ENCODE measurements at places on chromosomes 4 and X. TPM values are rescaled to one million over a fixed set of nuclear protein-coding genes. Genes with fewer than 3 reads are reported as not detected.

DNA sequence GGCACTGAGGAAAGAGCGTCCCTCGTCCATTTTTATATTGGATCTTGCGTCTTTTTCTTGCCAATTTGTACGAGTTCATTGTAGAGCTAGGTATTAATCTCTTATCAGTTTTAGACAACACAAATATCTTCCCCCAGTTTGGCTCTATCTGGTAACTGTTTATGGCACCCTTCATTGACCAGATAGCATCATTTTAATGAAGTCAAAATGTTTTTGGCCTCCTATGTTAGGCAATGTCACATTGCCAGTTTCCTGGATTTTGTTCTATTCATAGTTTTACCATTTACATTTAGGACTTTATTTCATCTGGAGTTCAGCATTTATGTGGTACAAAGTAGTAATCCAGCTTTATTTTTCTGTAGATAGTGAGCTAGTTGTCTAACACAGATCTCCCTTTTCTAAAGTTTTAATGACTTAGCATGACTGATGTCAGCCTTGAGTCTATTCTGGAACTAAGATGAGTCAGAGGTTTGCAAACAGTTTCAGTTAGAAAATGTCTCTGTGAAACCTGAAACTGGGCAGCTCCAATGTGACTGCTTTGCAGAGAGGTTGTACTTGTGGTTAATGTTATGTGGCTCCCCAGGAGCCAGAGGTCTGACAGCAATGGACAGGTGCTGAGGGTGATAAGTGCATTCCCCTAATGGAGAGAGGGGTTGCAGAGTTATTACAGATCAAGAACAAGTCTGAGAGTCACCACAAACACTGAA is 5.3 kb upstream of the STBD1 start:
- DNase-seq, result peak; percentile 88

Gene NAT8L
- 2.0 TPM for total RNA-seq

GRCh38 chr4:107994894-107995293 is 5.2 kb downstream of the HADH start:
- no peak for DNase-seq

Gene MECP2
- total RNA-seq, result 40.8 TPM

- DNase-seq, result no peak
Measured at GRCh38 chr4:116223040-116223732, 862.2 kb downstream of the TRAM1L1 start.

Gene PCDH10
- 0.23 TPM for total RNA-seq

DNA sequence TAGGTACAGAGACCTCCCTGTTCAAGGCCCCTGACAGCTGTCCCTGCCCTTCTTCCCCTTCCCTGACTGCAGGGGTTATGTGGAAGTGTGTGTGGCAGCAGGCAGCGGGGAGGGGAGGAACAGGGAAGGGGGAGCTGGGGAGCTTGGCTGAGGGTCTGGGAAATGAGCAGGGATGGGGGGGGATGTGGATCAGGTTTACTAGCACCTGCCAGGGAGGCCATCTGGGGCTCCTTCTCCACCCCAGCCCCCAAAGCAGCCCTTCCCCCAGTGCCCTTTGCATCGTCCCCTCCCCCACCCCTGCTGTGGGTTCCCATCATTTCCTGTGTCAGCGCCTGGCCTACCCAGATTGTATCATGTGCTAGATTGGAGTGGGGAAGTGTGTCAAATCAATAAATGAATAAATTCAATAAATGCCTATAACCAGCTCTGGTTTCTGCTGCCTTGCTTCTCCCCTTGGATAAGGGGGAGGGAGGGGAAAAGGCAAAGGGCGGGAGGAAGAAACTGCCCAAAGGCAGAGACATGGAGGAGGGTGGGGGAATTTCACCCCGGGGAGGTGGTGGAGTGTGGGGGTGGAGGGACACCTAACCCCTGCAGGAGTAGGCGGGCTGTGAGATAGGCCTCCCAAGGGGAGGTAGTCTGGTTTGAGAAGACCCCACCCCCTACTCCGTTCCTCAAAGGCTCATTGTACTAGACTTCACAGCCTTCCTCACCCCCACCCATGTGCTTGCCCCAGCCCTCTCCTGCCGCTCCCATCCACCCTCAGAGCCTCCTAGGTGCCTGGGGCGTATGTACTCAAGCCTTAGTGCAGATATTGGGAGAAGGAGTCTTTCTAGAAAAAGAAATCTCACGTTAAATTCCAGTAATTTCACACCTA is 3.2 kb downstream of the CXorf65 start:
- no peak for DNase-seq

Gene VCX3A
- total RNA-seq, result not detected

DNA sequence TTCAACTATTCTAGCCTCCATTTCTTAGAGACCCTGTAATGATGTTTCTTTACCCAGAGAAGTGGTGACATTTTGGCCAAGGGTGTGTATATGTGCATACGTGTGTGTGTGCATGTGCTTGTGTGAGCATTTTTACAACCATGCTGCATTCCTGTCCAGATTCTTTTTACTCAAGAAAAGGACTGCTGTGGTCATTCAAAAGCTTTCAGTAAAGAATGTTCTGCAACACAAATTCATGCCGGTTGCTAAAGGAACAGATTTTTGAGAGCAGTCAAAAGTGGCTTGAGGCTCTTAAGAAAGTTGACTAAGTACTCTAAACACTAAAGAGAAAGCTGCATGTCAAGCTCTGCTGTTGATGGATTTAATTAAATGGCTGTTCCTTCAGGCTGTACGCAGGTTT is 65.0 kb upstream of the FMR1 start:
- no peak for DNase-seq

DNA sequence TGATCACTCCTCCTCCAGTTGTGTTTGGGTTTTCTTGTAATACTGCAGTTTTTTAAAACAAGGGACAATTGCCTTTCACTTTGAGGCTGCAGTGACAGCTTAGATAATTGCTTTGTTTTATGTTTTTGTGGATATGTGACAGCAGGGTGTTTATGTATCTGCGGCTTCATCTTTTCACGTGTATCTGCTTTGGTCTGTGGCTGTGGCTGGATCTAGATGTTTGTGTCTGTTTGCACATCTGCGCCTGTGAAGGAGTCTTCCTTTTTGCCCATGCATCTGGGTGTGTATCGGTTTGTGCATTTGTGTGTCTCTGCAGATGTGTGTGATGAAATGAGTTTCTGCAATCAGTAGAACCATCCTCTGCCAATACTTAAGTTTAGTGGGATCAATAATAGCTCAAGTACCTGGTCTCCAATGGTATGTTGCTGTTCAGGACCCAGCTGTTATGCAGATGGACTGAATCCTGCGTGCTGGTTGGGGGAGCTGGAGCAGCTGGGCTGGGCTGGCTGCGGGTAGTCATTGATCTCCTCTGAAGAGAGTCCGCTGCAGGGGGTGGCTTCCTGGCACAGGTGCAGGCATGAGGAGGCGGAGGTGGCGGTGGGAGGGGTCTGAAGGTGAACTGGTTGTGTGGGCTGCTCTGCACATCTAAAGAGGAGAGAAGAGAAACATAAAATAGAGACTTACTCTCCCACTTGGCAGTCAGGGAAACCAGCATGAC is 390.3 kb downstream of the SH2D1A start:
- DNase-seq, result no peak

GRCh38 chrX:29858714-29859113 is 356.6 kb upstream of the MAGEB2 start:
- peak; percentile 8 for DNase-seq

GRCh38 chr4:10750714-10751113 is 66.1 kb upstream of the CLNK start:
- no peak for DNase-seq

Gene L1CAM
- total RNA-seq, result 11.2 TPM

DNA sequence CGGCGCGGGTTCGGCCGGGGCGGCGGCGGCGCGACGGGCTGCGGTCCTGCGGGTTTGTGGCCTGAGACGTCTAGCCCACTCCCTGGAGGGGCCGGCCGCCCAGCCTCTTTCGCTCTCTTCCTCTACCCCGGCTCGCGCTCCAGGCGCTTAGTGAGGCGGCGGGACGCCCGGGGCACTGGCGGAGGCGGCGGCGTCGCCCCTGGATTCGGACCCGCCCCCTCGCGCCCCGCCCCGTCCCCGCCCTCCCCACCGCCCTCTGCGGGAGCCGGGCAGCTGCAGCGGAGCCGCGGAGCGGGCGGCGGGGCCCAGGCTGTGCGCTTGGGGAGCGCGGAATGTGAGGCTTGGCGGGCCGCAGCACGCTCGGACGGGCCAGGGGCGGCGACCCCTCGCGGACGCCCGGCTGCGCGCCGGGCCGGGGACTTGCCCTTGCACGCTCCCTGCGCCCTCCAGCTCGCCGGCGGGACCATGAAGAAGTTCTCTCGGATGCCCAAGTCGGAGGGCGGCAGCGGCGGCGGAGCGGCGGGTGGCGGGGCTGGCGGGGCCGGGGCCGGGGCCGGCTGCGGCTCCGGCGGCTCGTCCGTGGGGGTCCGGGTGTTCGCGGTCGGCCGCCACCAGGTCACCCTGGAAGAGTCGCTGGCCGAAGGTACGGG is at the start of gene BMP2K:
Gene BMP2K, plus strand, starts transcription at position 272 of the 650 bp plus-strand sequence. Its CDS starts 194 bp downstream, at position 466.
- peak; percentile 62 for DNase-seq

GRCh38 chrX:110103344-110103743 is 100.4 kb downstream of the TMEM164 start:
- no peak for DNase-seq

DNA sequence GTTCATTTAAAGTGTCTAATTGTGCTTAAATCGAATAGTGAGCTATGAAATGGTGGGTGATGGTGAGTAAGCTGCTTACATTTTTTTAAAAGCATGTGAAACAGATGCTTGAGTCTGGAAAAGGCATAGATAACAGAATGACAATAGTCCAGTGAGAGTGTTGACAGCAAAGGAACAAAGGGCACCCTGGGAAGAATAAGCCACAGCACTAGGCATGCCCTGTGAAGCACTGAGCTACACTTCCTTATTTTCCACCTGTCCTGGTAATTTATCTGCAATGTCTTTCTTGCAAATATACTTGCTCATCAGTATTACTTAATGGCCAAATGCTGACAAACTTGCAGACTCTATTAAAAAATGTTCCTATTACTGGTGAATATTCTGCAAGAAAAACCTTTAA is 168.7 kb downstream of the PRDM5 start:
- DNase-seq, result no peak

GRCh38 chrX:146154191-146154590 is 336.6 kb downstream of the SLITRK2 start:
- no peak for DNase-seq

Measured in PC-3 (cell line).